Glomerular endothelial cell (primary cell): ENCODE measurements at places on chromosomes 11 and 22. TPM values are rescaled to one million over a fixed set of nuclear protein-coding genes. Genes with fewer than 3 reads are reported as not detected.

Gene ZNRF3
- 5.2 and 6.4 TPM in 2 replicates for total RNA-seq

Gene ZNF280A
- total RNA-seq: 0.12 TPM in 1 of 2 replicates, not detected in the other

Gene MISFA
- total RNA-seq: 1.4 TPM in 1 of 2 replicates, not detected in the other

Gene CST6
- total RNA-seq: 0.29 and 0.82 TPM in 2 replicates

Gene PC
- total RNA-seq: 6.4 and 7.0 TPM in 2 replicates

Gene ROBO4
- 605 and 785 TPM in 2 replicates for total RNA-seq

Gene APOL5
- total RNA-seq: not detected in 2 replicates

Gene LAYN
- total RNA-seq: 19.3 and 29.6 TPM in 2 replicates

Gene OR8G1
- not detected in 2 replicates for total RNA-seq

Gene NPTXR
- 1.1 and 3.7 TPM in 2 replicates for total RNA-seq

Gene TRPC6
- 0.05 and 1.2 TPM in 2 replicates for total RNA-seq

Gene KREMEN1
- total RNA-seq: 0.68 and 2.3 TPM in 2 replicates

Gene P2RX3
- total RNA-seq: not detected in 2 replicates

Gene SCN2B
- not detected in 2 replicates for total RNA-seq

Gene RFPL1
- total RNA-seq: not detected in 2 replicates

Gene ARHGAP20
- 0.29 and 0.70 TPM in 2 replicates for total RNA-seq

Gene CAVIN3
- total RNA-seq: 365 and 424 TPM in 2 replicates

Gene C22orf31
- not detected in 2 replicates for total RNA-seq

Gene FAM118A
- total RNA-seq: 17.5 and 58.9 TPM in 2 replicates

Gene MFRP
- total RNA-seq: 0.35 and 0.39 TPM in 2 replicates

Gene FDXACB1
- 1.1 and 3.2 TPM in 2 replicates for total RNA-seq

Gene UVRAG
- total RNA-seq: 32.1 and 44.7 TPM in 2 replicates

Gene FADS3
- total RNA-seq: 239 and 393 TPM in 2 replicates

Gene TRIM48
- not detected in 2 replicates for total RNA-seq

Gene LRRC32
- 121 and 177 TPM in 2 replicates for total RNA-seq

Gene CASP12
- 1.0 and 3.0 TPM in 2 replicates for total RNA-seq

Gene SPTBN2
- 47.7 and 63.2 TPM in 2 replicates for total RNA-seq

Gene POU2AF1
- total RNA-seq: not detected in 2 replicates

Gene OR4X2
- not detected in 2 replicates for total RNA-seq

Gene OSBP2
- 15.4 and 17.1 TPM in 2 replicates for total RNA-seq

Gene GAL3ST1
- 0.19 TPM in 1 of 2 replicates, not detected in the other for total RNA-seq

Gene MS4A14
- total RNA-seq: not detected in 2 replicates

Gene AIP
- 43.2 and 51.9 TPM in 2 replicates for total RNA-seq

Gene ATL3
- total RNA-seq: 69.5 and 91.6 TPM in 2 replicates

Gene DGCR8
- total RNA-seq: 27.1 and 40.9 TPM in 2 replicates

Gene CRYBB1
- total RNA-seq: not detected in 2 replicates

Gene LDHAL6A
- not detected in 2 replicates for total RNA-seq

Gene NRIP3
- 8.4 and 18.3 TPM in 2 replicates for total RNA-seq

Gene KLHDC7B
- not detected in 2 replicates for total RNA-seq

Gene HRAS
- 47.5 and 60.5 TPM in 2 replicates for total RNA-seq

Gene SHANK2
- 4.7 and 5.3 TPM in 2 replicates for total RNA-seq

Gene SULT4A1
- 0.19 and 1.5 TPM in 2 replicates for total RNA-seq

Gene PNPLA5
- not detected in 2 replicates for total RNA-seq

Gene SYCE3
- 1.7 and 2.6 TPM in 2 replicates for total RNA-seq
